ENCODE measurements at places on chromosomes 12 and 14.
A peak's percentile ranks its signal among the peaks of the same experiment; 100 is the strongest.

DNA sequence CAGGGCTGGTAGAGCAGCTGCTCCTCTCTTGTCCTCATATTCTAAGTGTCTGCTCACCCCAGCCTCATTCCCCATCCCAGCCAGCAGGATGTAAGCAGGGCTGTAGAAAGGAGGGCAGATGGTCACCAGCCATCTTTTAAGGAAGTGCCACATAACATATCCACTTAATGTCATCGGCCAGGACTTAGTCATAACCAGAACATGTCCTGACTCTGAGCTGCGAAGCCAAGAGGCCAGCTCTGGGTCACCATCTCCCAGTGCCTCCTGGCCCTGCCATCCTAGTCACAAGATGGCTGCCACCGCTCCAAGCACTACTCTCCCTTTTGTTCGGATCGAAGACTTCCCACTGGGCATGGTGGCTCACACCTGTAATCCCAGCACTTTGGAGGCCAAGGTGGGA lies 123.9 kb downstream of the PLXNC1 start:
- DNase-seq, result no peak

- peak; percentile 73 for DNase-seq
Measured at GRCh38 chr12:47818467-47819137, 1.1 kb downstream of the HDAC7 start.

- DNase-seq, result peak; percentile 49
Measured at GRCh38 chr12:100427078-100427477, 46.6 kb upstream of the NR1H4 start.

DNA sequence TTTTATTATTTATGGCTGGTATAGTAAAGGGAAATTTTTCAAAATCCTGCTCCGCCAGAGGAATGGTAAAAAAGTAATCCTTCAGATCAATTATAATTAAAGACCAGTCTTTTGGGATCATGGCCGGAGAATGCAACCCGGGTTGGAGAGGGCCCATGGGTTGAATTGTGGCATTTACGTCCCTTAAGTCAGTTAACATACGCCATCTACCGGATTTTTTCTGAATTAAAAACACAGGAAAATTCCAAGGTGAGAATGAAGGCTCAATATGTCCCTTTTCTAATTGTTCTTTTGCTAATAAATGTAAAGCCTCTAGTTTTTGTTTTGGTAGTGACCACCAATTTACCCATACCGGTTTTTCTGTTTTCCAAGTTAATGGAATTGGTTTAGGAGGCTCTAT lies 602.8 kb downstream of the ALG10 start:
- DNase-seq, result peak; percentile 28

DNA sequence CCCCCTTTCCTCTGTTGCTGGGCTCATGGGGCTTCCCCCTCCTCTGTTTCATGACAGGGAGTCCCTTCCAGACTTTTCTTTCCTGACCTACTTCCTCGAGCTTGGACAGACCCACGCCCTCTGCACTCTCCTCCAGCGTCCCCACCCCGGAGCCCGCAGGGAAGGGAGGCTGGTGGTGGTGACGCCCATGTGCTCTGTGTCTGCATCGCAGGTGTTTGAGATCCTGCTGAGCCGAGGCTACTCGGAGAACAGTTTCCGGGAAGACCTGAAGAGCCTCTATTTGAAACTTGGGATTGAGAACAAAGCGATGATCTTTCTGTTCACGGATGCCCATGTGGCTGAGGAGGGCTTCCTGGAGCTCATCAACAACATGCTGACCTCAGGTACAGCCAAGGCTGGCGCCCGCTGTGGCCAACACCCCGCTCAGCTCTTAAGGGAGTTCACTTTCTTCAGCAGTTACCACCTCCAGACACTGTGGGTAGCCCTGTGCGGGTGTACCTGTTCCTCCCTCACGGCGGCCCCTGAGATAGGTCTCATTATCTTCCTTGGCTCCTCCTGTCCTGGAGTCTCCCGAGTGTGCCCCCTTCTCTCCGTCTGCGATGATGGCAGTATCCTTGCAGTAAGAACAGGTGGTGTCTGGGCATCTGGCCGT lies 85.6 kb downstream of the CCDC92 start:
- DNase-seq, result no peak

- DNase-seq, result no peak
Measured at GRCh38 chr12:103546959-103547358, 40.1 kb upstream of the STAB2 start.

- no peak for DNase-seq
Measured at GRCh38 chr12:117202033-117202432, 11.8 kb upstream of the FBXO21 start.

DNA sequence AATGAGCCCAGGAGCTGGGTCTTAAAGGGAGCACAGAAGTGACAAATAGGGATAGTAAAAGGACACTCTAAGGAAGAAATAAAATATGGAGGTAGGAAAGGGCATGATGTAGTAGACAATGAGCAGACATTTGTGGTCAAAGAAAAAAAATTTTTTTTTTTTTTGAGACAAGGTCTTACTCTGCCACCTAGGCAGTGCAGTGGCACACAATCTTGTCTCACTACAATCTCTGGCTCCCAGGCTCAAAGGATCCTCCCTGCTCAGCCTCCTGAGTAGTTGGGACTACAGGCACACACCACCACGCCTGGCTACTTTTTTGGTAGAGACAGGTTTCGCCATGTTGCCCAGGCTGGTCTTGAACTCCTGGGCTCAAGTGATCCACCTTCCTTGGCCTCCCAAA lies 8.5 kb downstream of the FKBP3 start:
- DNase-seq, result no peak

DNA sequence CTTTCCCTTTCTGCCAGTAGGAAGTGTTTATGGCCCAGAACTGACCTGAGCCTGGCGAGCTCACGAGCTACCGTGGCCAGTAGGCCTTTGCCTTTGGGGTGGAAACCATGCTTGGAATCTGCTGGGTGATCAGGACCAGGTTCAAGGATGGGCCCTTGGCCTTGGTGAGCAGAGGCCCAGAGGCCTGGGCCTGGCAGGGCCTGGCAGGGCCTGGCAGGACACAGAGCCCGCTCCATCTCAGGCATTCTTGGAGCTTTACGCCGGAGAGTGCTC lies 184.8 kb upstream of the RTL1 start:
- peak; percentile 3 for DNase-seq

DNA sequence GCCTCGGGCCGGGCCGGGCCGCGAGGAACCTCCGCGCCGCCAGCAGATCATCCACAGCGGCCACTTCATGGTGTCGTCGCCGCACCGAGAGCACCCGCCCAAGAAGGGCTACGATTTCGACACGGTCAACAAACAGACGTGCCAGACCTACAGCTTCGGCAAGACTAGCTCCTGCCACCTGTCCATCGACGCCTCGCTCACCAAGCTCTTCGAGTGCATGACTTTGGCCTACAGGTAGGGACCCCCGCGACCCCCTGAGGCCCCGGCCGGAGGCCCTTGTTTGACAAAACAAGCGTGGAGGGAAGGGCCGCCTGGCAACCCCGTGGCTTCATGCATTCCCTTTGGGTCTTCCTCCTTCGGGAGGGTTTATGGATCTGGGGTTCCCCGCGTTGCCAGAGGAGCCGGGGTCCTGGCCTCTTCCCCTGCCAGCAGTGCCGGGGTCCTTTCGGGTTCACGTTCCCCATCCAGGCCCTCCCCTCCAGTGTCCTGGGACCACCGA lies 526 bp downstream of the MLXIP start:
- peak; percentile 23 for DNase-seq

DNA sequence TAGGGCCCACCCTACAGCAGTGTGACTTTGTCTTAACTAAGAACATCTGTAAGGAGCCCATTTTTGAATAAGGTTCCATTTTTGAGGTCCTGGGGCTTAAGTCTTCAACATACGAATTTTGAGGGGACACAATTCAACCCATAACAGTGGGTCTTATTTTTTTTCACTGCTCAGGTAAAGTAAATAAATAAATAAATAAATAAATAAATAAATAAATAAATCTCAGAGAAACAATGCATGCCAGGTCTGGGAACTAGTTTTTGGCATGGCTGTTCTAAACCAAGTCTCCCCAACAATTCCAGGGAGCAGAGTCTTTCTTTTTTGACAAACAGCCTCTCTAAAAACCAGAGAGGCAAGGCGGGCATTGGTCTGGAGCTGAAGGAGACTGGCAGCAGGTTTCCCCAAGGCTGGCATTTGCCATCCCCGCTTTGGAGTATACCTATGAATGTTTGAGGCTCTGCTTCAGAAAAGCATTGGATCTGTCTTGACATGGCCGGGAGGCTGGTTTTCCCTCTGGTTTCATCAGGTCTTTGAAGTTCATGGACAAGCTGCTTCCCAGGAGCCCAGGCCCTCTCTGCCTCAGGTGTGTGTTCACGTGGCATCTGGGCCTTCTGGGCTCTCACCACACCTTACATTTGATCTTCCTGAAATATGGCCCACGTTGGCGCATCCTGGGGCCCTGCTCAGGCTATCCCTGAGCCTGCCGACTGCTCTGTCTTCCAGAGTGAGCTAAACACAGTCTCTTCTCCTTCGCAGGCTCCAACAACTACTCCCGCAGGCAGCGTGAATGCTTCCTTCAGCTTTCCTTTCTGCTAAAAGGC lies 545.2 kb downstream of the BCL11B start:
- DNase-seq, result no peak

GRCh38 chr12:124412646-124413015 lies 117.7 kb downstream of the RFLNA start:
- DNase-seq, result peak; percentile 57

DNA sequence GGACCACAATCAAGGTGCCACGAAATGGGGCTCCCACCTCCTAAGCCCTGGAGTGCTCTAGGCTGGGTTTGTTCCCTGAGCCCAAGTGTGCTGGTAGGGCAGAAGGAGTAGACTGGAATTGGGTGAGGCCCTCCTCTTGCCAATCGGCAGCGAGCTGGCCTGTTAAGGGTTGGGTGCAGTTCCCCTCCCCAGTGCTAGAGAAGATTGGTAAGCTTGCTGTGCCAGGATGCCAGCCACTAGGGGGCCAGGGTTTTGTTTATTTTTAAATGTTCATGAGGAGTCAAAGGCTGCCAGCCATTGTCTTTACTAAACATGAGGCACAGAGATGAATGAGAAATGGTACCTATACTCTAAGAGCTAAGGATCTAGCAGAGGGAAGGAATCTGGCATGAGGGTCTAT lies 79.7 kb downstream of the SPTB start:
- peak; percentile 74 for DNase-seq

GRCh38 chr14:80135305-80136088 lies 75.8 kb downstream of the DIO2 start:
- no peak for DNase-seq

DNA sequence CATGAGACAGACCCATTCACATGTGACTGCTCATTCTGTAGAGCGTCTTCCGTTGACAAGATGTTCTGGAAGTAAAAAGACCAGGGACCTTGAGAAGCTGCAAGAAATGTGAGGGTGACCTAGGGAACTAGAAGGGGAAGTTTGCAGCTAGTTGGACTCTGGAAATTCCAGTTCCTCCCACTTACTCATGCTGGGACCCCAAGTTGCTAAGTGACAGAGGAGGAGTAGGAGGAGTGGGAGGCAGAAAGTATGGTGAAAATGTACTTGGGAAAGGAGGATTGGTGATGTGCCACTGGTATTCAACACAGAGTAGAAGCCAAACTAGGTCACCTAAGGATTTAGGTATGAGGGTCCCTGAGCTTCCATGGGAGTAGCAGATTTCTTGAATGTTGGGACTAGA lies 132.4 kb downstream of the KCNA5 start:
- no peak for DNase-seq

DNA sequence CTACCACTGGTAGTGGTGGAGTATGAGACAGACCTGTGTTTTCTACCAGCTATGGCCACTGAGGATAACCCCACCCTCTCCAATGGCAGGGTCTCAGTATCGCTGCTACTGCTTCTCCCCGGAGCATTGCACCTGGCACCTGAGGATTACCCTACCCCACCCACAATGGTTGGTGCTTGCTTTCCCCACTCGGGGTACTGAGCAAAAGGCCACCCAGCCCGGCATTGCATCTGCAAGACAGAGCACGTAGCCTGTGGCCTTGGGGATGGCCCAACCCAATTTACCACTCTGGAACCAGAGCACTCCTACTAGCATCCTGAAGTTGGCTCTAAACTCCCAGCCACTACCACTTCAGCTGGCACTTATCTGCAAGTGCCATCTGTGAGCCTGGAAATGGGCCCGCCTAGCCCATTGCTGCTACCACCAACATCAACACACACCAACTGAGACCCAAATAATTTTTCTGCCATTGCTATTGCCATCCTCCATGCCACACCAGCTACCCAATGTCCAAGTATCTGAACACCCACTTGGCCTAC lies 145.7 kb downstream of the CNTN1 start:
- no peak for DNase-seq
